Left renal cortex interstitium (tissue), 4 donors: ENCODE measurements at places on chromosomes 5 and 9. TPM values are rescaled to one million over a fixed set of nuclear protein-coding genes. Genes with fewer than 3 reads are reported as not detected.

PCDHB16 gene
- 8.8 TPM for polyA plus RNA-seq

TRPM6 gene
- polyA plus RNA-seq = 1.3 TPM

CARD6 gene
- 2.7 TPM for polyA plus RNA-seq

JMY gene
- polyA plus RNA-seq = 26.5 TPM

PDE6A gene
- polyA plus RNA-seq = 0.11 TPM

CBY3 gene
- polyA plus RNA-seq = not detected

GLRA1 gene
- polyA plus RNA-seq = not detected

IL4 gene
- not detected for polyA plus RNA-seq

SEMA6A gene
- 61.1 TPM for polyA plus RNA-seq

GABBR2 gene
- polyA plus RNA-seq = 5.6 TPM

OR1Q1 gene
- not detected for polyA plus RNA-seq

ZNF300 gene
- polyA plus RNA-seq = 38.2 TPM

PCDHGC4 gene
- polyA plus RNA-seq = 2.8 TPM

ADAMTS6 gene
- 3.5 TPM for polyA plus RNA-seq

MCTP1 gene
- polyA plus RNA-seq = 3.8 TPM

PCDHB5 gene
- 5.2 TPM for polyA plus RNA-seq

EGFL7 gene
- 50.5 TPM for polyA plus RNA-seq

IFNA2 gene
- not detected for polyA plus RNA-seq

PLAC8L1 gene
- polyA plus RNA-seq = 0.38 TPM

FCN2 gene
- polyA plus RNA-seq = 0.83 TPM

GPR21 gene
- 0.65 TPM for polyA plus RNA-seq

PRR16 gene
- polyA plus RNA-seq = 5.4 TPM

GABRA6 gene
- 0.19 TPM for polyA plus RNA-seq

DRD1 gene
- polyA plus RNA-seq = not detected
